ENCODE measurements at places on chromosomes 4 and X.

GRCh38 chrX:53239474-53239873, 14.5 kb upstream of the KDM5C start:
- H3K4me1 ChIP-seq, result no peaks in the 10 kb centered on the region
- no peak overlapping the region for H3K27ac ChIP-seq
- H3K27me3 ChIP-seq, result no peaks in the 10 kb centered on the region
- H3K4me3 ChIP-seq, result no peak overlapping the region
- DNase-seq, result no peak

GRCh38 chrX:154348114-154348531, 26.3 kb downstream of the FLNA start:
- peaks cover 4% of the 10 kb centered on the region for H3K36me3 ChIP-seq
- H3K27me3 ChIP-seq, result no peaks in the 10 kb centered on the region
- DNase-seq, result no peak
- H3K27ac ChIP-seq, result no peak overlapping the region

- H3K4me1 ChIP-seq, result peaks cover 3% of the 10 kb centered on the region
- no peaks in the 10 kb centered on the region for H3K36me3 ChIP-seq
- no peak for DNase-seq
- no peak overlapping the region for H3K27ac ChIP-seq
- no peak overlapping the region for H3K4me3 ChIP-seq
Measured at GRCh38 chr4:179698321-179698720, 2256.1 kb upstream of the AGA start.

GRCh38 chr4:7173841-7174449, 18.4 kb upstream of the SORCS2 start:
- H3K4me3 ChIP-seq, result no peak overlapping the region
- DNase-seq, result no peak
- H3K4me1 ChIP-seq, result peaks cover 2% of the 10 kb centered on the region
- H3K36me3 ChIP-seq, result no peaks in the 10 kb centered on the region
- peaks cover 14% of the 10 kb centered on the region for H3K27me3 ChIP-seq
- no peak overlapping the region for H3K27ac ChIP-seq

DNA sequence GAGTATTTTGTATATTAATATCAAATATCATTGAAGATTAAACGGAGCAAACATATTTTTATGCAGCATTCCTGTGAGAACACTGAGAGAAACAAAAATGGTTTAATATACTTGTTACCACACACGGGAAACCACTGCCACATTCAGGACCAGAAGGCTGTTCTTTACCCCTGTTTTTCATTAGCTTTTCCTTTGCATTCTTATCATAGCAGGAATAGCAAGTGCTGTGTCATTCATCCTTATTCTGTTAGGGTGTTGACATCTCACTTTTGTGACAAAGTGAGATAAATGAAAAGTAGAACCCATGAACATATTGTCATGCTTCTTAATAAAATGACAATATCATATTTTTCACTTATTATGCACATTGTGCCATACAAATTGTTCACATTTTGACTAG, 212.4 kb upstream of the NDST4 start:
- no peaks in the 10 kb centered on the region for H3K27me3 ChIP-seq
- H3K27ac ChIP-seq, result no peak overlapping the region
- no peaks in the 10 kb centered on the region for H3K4me1 ChIP-seq

- peak overlapping the region; percentile 98 for H3K4me3 ChIP-seq
- DNase-seq, result peak; percentile 46
- peak overlapping the region; percentile 98 for H3K27ac ChIP-seq
Measured at GRCh38 chr4:140149846-140150635, 3.9 kb downstream of the MAML3 start.

DNA sequence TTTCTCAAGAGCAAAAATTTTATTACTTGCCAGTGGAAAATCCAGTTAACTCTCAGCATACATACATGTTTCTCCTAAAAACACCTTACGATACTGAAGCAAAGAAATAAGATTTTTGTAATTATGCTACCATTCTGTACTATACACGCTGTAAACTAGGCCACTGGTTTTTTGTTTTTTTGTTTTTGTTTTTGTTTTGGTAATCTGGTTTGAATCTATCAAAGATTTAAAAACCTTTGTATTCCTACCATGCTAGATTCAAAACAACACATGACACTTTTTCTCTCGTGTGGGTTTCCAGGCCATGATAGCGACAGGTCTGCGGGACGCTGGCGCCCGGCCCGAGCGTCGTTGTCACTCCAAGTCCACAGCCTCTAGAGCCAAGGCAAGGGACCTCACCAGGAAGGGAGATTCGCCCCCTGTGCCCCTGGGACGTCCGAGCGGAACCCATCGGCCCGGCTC, 723 bp downstream of the TMEM192 start:
- peaks cover 4% of the 10 kb centered on the region for H3K36me3 ChIP-seq
- H3K27me3 ChIP-seq, result no peaks in the 10 kb centered on the region
- peak overlapping the region; percentile 81 for H3K4me3 ChIP-seq
- peaks cover 7% of the 10 kb centered on the region for H3K4me1 ChIP-seq

DNA sequence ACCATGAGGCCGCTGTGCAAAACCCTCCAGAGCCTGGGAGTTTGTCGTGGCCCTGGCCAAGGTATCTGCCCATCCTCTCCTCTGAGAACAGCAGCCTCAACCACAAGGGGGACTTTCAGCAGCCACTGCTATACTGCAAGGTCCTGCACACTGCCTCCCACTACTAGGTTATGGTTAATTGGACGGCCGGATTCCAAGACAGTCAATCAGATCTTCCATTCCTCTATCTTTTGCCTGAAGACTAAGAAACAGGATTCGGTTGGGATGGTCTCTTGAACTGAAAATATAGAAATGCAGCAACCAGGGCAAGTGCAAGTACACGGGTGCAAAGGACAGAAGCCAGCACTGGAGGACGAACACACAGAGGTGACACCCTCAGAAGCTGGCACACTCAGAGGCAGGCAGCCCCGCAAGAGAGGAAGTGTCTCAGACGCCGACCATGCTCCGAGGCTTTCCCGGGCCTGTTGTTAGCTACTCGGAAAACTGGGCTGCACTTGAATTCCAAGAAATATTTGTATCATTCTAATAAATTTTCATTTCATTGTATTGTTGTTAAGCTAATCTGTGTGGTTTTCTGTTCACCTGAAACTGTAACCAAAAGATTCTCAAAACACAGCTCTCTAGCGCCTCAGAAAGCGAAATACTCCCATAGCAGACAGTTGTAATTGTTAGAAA, 63.3 kb downstream of the AFAP1 start:
- no peak for DNase-seq
- no peak overlapping the region for H3K4me3 ChIP-seq
- H3K4me1 ChIP-seq, result peaks cover 22% of the 10 kb centered on the region
- no peak overlapping the region for H3K27ac ChIP-seq
- peaks cover 9% of the 10 kb centered on the region for H3K36me3 ChIP-seq

- H3K36me3 ChIP-seq, result peaks cover 2% of the 10 kb centered on the region
- no peaks in the 10 kb centered on the region for H3K4me1 ChIP-seq
- no peak for DNase-seq
- H3K27me3 ChIP-seq, result peaks cover 4% of the 10 kb centered on the region
- no peak overlapping the region for H3K27ac ChIP-seq
Measured at GRCh38 chr4:108544481-108544880, 75.9 kb upstream of the RPL34 start.

GRCh38 chr4:102761296-102761701, 531 bp upstream of the MANBA start:
- peaks cover 27% of the 10 kb centered on the region for H3K4me1 ChIP-seq
- no peak for DNase-seq
- peaks cover 3% of the 10 kb centered on the region for H3K36me3 ChIP-seq
- peak overlapping the region; percentile 80 for H3K27ac ChIP-seq

DNA sequence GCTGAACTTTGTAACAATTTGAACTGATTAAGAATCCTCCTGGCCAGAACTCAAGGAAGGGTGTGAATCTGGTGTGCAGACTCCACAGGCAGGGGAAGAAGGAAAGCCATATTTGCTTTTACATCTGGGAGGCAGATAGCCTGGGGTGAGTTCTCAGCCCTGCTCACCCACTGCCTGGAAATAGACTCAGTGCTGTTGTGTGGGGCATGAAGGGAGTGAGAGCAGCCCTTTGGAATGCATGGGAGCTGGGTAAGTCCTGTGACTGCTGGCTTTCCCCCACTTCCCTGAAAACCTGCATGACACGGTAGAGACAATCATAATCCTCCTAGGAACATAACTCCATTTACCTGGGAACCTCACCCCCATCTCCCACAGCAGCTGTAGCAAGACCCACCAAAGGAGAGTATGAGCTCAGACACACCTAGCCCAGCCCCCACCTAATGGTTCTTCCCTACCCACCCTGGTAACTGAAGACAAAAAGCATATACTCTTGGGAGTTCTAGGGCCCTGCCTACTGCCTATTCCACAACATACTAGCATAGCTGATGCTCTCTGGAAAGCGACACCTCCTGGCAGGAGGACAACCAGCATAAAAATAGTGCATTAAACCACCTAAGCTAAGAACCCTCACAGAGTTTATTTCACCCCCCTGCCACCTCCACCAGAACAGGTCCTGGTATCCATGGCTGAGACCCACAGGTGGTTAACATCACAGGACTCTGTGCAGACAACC, 59.3 kb upstream of the UBQLN2 start:
- no peak overlapping the region for H3K27ac ChIP-seq
- H3K36me3 ChIP-seq, result no peaks in the 10 kb centered on the region
- no peaks in the 10 kb centered on the region for H3K4me1 ChIP-seq
- no peaks in the 10 kb centered on the region for H3K27me3 ChIP-seq

DNA sequence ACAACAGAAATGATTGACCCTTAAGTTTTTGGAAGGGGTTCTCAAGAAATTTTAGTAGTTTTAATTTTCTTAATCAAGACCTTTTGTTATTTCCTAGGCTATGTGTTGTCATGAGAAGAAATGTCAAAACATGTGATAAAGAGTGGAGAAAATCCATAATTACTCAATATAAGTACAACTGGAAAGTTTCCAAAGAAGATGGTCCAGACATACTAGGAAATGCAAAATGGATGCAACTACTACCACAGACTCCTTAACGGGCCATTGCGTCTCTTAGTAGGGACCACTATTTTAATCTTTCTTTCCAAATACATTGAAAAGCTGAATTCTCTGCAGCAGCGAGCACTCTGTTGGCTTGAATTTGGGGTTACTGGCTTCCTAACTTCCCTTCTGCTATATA, 148.8 kb downstream of the NWD2 start:
- no peak for DNase-seq
- no peak overlapping the region for H3K27ac ChIP-seq
- H3K36me3 ChIP-seq, result no peaks in the 10 kb centered on the region
- H3K27me3 ChIP-seq, result no peaks in the 10 kb centered on the region

- H3K4me3 ChIP-seq, result no peak overlapping the region
- H3K36me3 ChIP-seq, result no peaks in the 10 kb centered on the region
- H3K27me3 ChIP-seq, result no peaks in the 10 kb centered on the region
- H3K27ac ChIP-seq, result no peak overlapping the region
- no peaks in the 10 kb centered on the region for H3K4me1 ChIP-seq
- no peak for DNase-seq
Measured at GRCh38 chr4:126081336-126081735, 766.6 kb downstream of the FAT4 start.

DNA sequence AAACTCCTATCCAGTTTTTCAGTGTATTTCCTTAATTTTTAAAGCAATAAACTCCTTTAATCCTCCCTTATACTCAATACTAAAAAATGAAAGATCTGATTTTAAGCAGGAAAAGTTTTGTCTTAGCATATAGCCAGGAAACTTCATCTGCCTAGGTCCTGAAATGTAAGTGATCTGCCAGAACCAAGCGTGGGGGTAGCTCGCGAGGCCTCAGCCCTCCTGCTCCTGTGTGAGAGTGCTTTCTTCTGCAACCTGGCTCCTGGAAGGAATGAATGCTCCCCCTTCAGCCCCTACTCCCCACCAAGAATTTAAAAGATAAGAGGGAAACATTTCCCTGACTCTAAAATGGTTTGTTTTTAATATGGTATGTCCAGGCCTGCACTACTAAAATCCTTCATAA, 160.1 kb downstream of the CBR4 start:
- peaks cover 8% of the 10 kb centered on the region for H3K36me3 ChIP-seq
- no peak for DNase-seq
- H3K27me3 ChIP-seq, result no peaks in the 10 kb centered on the region
- H3K4me1 ChIP-seq, result peaks cover 28% of the 10 kb centered on the region
- H3K4me3 ChIP-seq, result no peak overlapping the region

DNA sequence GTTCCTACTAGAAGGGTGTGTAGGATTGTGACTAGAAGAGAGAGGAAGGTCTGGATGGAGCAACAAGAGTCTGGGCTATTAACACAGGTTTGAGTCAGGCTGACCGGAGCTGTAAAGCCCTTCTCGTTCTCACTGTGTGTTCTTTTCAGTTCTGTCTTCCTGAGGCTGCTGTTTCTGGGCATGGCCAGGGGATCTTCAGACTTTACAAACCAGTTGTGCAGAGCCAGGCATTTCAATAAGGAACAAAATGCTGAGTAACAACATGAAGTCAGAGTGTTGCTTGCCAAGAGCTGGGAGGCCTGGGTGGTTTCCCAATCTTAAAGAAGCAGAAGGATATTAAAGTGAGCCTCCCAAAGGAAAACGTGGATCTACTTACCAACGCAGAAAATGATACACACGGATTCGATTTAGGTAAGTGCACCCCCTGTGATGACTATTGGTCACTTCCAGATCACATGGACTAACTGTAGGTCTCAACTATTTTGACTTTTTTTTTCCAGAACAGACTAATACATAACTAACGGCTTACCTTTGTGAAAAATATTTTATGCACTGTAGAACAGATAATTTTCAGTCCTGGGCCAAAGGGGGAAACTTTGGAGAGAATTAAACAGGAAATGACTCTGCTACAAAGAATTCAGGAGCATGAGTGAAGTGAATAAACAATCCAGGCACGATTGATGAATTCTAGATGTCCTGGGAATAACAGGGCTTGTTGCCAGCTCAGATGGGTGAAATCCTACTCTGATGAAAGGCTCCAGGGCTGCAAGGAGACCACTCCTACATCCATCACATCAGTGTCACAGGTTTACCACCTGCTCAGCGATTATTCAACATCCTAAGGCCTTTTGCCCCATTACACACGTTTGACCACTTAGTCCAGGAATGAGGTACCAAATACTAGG, 94.5 kb downstream of the ANXA3 start:
- H3K36me3 ChIP-seq, result no peaks in the 10 kb centered on the region
- H3K4me3 ChIP-seq, result no peak overlapping the region
- no peaks in the 10 kb centered on the region for H3K27me3 ChIP-seq
- no peak for DNase-seq
- peak overlapping the region; percentile 43 for H3K27ac ChIP-seq

GRCh38 chrX:102154900-102155805, 624 bp downstream of the BEX5 start:
- peak overlapping the region; percentile 97 for H3K4me3 ChIP-seq
- no peaks in the 10 kb centered on the region for H3K27me3 ChIP-seq
- H3K36me3 ChIP-seq, result peaks cover 6% of the 10 kb centered on the region
- DNase-seq, result no peak
- peak overlapping the region; percentile 99 for H3K27ac ChIP-seq
- peaks cover 10% of the 10 kb centered on the region for H3K4me1 ChIP-seq

DNA sequence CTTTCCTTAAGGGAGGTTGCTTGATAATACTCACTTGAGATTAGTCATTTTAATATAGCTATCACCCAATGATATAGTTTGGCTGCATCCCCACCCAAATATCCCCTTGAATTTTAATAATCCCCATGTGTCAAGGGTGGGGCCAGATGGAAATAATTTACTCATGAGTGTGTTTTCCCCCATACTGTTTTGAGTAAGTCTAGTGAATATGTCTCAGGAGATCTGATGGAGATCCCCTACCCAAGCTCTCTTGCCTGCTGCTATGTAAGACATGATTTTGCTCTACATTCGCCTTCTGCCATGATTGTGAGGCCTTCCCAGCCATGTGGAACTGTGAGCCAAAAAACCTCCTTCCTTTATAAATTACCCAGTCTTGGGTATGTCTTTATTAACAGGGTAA, 539.7 kb upstream of the GRID2 start:
- no peak overlapping the region for H3K4me3 ChIP-seq
- H3K27ac ChIP-seq, result no peak overlapping the region
- no peak for DNase-seq
- H3K27me3 ChIP-seq, result no peaks in the 10 kb centered on the region
- H3K4me1 ChIP-seq, result no peaks in the 10 kb centered on the region

All from progenitor cell of endocrine pancreas (in vitro differentiated cells).